Metanephros (tissue), 2 donors: ENCODE measurements at places on chromosomes 11 and 22. TPM values are rescaled to one million over a fixed set of nuclear protein-coding genes. Genes with fewer than 3 reads are reported as not detected.

HEPN1 gene
- not detected for total RNA-seq

LSP1 gene
- 23.6 TPM for total RNA-seq

TNKS1BP1 gene
- total RNA-seq, result 60.7 TPM

GPHA2 gene
- total RNA-seq, result 1.3 TPM

PYGM gene
- 136 TPM for total RNA-seq

CYP2R1 gene
- 16.1 TPM for total RNA-seq

OR2D2 gene
- total RNA-seq, result 0.70 TPM
